GM12865 (cell line): ENCODE measurements at places on chromosomes 3 and 15.

- DNase-seq, result no peak
These were observed 12.0 kb downstream of the TTBK2 start for GRCh38 chr15:42908538-42908937.

DNA sequence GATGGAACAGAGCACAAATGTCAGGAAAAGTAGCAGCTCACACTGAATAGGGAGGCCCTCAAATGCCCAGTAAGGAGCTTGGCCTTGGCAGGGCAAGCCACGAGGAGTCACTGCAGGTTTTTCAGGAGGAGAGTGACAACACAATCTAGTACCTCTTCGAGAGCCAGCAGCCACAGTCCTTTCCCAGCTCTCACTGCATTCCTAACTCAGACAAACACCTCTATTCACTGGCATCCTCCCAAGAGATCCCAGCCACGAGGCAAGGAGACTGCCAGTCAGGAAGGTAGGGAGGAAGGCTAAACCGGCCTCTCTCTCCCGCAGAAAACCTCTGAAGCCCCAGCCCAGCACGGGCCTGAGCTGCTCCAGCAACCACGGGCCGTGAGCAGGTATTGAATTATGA is 146.0 kb upstream of the SMAD3 start:
- DNase-seq, result no peak

DNA sequence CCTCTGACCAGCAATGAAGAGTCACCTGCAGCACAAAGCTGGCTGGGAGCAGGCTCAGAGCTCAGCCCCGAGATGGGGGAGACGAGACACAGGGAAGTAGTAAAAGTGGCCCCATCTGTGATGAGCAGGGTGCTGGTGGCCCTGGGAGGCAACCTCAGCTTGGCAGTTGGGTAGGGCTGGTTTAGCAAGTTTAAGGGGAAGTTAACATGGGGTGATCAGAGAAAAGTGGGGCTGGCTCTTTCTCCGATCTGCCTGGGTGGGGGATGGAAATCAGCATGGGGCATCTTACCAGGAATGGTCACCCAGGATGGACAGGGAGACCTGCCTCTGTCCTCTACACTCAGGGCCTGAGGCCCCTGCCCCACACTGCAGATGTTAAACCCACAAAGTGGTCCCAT is 29.9 kb upstream of the SFMBT1 start:
- no peak for DNase-seq

GRCh38 chr3:126646674-126647073 is 8.2 kb downstream of the TXNRD3 start:
- DNase-seq, result no peak

DNA sequence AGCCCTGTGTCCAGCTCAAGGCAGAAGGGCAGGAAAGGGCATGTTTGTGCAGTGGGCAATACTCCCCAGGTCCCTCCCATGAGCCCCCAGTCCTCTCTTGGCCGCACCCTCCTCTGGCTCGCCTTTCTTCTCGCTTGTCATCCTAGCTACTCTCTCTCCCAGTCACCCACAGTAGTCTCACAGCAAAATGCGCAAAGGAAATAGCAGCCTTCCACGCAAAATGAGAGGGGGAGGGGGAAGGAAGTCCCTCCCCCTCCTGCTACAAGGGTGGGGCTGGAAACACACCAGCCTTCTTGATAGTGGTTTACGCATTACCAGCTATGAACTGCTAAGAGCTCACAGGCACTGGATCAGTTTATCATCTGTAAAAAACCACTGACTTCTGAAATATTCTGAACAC is 83.8 kb downstream of the GADL1 start:
- no peak for DNase-seq

DNA sequence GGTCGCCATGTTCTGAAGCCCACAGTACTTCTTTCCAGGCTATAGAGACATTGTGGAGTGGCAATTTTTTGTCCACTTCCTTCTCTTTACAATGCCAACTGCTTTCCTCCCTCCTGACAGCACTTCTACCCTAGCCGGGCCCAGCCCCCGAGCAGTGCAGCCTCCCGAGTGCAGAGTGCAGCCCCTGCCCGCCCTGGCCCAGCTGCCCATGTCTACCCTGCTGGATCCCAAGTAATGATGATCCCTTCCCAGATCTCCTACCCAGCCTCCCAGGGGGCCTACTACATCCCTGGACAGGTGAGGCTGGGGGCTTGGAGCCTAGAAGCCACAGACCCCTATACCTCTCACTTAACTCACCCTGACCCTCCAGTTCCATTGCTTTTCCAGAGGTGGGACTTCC is 2.8 kb downstream of the EIF4G1 start:
- DNase-seq, result no peak

DNA sequence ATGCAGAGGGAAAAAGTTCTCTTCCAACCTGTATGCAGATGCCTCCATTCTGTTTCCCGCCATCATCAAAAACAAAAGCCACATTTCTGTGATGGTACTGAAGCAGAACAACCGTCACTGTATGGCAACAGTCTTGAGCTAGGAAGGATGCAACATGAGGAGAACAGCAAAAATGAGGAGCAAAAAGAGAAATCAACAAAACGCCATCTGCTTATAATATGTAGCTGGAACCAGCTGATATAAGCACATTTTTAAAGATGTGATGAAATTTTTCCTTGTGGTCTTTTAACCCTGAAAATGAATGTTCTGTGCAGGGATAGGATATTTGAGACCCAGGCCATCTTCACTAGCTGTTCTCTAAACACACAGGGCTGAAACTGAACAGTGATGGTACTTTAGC is 287.0 kb downstream of the ZIC4 start:
- no peak for DNase-seq

- DNase-seq, result no peak
These were observed 38.4 kb downstream of the SYNM start for GRCh38 chr15:99143242-99143641.

DNA sequence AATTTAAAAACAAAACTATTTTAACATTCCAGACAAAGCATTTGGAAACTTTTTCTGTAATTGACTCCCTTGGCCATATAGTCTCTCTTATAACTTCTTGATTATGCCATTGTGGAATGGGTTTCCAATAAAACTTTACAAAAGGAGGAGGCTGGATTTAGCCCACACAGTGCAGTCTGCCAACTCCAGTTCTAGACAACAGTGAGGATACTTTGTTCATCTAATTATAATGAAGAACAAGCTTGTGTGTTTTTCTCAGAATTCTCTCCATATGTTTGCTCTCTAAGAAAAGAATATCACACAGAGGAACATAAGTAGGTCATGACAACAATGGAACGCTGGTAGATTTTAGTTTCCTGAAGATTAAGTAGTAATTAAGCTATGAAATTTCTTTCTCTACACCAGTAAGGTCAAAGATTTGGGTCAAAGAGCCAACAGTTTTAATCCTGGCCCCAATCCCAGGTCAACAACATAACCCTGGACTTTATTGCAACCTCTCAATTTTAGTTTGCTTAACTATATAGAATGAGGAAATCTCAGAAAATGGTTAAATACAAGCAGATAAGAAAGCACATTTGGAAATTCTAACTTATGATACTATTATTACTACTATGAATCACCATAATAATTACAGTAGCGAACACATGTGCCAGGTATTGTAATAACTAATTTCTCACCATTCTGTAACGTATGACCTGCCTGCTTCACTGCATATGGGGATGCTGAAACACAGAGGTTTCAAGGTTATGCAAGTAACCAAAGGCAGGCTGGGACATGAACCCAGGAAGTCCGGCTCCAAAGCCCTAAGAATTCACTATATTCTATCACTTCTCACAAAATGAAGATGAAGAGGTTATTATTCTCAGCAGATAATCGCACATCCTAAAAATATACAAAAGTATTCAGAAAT is 65.7 kb downstream of the TJP1 start:
- DNase-seq, result no peak

DNA sequence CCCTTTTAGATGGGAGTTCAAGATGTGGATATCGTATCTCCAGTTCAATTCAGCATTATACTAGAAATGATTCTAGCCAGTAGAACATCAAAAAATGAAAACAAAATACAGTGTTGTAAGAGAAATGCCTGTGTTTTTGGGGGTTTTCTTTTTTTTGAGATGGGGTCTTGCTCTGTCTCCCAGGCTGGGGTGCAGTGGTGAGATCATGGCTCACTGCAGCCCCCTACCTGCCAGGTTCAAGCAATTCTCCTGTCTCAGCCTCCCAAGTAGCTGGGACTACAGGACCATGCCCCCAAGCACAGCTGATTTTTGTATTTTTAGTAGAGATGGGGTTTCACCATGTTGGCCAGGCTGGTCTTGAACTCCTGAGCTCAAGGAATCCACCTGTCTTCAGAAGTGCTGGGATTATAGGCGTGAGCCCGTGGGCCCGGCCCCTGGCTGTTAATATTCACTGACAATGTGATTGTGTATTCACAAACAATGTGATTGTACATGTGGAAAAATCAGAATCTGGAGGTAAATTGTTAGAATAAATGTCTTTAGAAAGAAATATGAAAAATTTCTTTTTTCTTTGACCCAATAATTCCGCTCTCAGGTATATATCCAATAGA is 59.0 kb downstream of the ARIH1 start:
- peak; percentile 8 for DNase-seq

GRCh38 chr15:90686435-90687218 is 30.5 kb upstream of the BLM start:
- DNase-seq, result peak; percentile 95

GRCh38 chr3:40842714-40843113 is 318.0 kb downstream of the ZNF621 start:
- DNase-seq, result no peak

GRCh38 chr3:56133423-56133822 is 334.8 kb downstream of the ERC2 start:
- DNase-seq, result no peak

DNA sequence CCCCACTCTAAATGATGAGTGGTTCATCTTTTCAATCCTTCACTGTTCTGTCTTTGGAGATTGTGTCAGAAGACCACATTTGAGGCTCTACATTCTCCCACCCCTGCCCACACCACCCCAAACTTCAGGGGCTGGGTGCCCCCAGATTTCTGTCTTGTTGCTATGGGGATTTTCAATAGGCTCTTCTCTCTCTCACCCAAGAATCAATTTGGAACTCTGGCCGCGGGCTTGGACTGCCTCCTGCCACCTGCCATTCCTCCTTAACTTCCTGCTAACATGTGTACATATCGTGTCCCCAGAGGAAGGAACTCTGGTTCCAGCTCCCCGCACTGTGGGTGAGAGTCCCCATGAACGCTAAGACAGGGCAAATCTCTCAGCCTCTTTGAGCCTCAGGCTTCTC is 67.4 kb upstream of the LARS2 start:
- no peak for DNase-seq

DNA sequence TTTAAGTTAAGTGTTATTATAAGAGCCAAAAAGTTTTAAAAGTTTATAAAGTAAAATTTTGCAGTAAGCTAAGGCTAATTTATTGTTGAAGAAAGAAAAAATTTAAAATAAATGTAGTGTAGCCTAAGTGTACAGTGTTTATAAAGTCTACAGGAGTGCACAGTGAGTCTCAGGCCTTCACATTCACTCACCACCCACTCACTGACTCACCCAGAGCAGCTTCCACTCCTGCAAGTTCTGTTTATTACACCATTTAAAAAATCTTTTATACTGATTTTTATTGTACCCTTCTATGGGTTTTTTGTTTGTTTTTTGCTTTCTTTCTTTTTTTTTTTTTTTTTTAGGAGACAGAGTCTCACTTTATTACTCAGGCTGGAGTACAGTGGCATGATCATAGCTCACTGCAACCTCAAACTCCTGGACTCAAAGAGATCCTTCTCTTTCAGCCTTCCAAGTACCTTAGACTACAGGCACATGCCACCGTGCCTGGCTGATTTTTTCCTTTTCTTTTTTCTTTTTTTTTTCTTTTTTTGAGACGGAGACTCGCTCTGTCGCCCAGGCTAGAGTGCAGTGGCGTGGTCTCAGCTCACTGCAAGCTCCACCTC is 25.9 kb downstream of the CSTA start:
- DNase-seq, result no peak

GRCh38 chr3:70433091-70433490 is 120.7 kb upstream of the MDFIC2 start:
- no peak for DNase-seq

DNA sequence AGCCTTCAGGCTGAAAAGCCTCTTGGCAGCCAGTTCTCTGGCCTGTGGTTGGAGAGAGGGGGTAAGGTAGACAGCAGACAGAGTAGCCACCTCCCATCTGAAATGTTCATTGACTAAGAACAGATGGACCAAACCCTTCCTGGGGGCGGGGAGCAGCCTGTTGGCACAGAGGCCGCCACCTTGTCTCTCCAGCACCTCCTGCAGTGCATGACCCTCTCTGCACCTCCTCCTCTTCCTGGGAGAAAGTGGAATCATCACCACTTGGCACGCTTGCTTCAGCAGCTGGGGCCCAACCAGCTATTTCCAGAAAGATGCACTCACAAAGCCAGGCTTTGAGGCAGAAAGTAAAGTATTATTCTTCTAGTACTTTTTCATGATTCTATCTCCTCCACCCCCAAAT is 313.4 kb upstream of the CHRM5 start:
- no peak for DNase-seq

GRCh38 chr15:46723308-46723707 is 994.0 kb upstream of the SEMA6D start:
- no peak for DNase-seq

- no peak for DNase-seq
These were observed 6.7 kb downstream of the FAM162A start for GRCh38 chr3:122390665-122391064.

- DNase-seq, result no peak
These were observed 6.7 kb downstream of the LMOD3 start for GRCh38 chr3:69115731-69116130.

- no peak for DNase-seq
These were observed 94.5 kb upstream of the DLG1 start for GRCh38 chr3:197392961-197393360.

GRCh38 chr3:131361464-131362421 is 19.8 kb upstream of the NUDT16 start:
- no peak for DNase-seq

GRCh38 chr3:71956069-71956340 is 171.1 kb upstream of the PROK2 start:
- DNase-seq, result no peak

GRCh38 chr3:65888980-65889706 is 149.6 kb downstream of the MAGI1 start:
- peak; percentile 45 for DNase-seq

DNA sequence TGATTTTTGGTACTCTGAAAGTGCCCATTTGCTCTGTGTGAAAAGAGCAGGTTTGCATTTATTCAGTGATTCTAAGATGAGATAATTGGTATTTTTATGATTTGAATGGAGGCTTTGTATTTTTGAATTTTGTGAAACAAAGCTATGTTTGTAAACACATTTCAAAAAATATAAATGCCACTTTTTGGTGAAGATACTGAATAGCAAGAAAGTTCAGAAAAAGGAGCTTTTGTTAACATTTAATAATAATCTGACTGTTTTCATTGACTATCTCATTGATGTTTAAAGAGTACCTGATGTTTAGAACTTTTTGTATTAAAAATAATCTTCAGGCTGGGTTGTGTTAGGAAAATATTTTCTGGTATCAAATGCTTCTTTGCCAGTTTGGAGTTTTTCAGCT is 23.7 kb downstream of the TCF12 start:
- DNase-seq, result no peak
